Stimulated activated CD8-positive, alpha-beta memory T cell treated with anti-CD3 and anti-CD28 coated beads, Interleukin-4, amount 100 ng/mL, for 4 hours (primary cell): ENCODE measurements at places on chromosomes 12 and 14.

- DNase-seq: no peak
Observed at GRCh38 chr12:77795699-77796098, 35.0 kb upstream of the NAV3 start.

DNA sequence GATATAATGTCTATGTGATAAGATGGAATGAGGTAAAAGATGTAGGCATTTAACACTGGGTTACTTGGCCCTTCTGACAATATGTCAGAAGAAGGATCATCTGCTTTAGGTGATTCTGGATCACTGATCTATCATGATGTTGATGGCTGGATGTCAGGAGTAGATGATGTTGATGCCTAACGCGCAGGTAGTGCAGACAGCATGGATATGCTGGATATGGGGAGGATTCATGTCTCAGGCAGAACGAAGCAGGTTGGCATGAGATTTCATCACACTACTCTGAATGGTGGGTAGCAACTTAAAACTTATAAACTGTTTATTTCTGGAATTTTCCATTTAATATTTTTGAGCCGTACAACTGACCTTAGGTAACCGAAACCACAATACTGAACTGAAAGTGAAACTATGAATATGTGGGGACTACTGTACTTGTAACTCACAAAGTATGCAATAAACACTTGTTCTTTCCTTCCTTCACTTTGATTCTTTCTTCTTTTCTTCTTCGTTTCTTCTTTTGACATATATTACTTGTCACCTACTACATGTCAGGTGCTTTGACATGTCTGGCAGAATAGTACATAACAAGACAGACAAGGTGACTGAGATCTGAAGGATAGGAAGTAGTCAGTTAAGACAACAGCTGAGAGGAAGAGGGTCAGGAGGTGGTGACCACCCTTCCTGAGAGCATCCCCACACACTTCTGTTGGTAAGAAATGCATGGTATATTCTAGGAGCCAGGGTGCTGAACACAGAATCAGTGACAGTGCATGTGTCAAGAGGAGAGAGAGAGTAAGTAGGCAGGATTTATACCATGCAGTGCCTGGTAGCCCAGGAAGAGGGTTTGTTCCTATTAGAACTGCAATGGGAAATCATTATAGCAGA lies 238.8 kb downstream of the PPFIA2 start:
- no peak for DNase-seq

DNA sequence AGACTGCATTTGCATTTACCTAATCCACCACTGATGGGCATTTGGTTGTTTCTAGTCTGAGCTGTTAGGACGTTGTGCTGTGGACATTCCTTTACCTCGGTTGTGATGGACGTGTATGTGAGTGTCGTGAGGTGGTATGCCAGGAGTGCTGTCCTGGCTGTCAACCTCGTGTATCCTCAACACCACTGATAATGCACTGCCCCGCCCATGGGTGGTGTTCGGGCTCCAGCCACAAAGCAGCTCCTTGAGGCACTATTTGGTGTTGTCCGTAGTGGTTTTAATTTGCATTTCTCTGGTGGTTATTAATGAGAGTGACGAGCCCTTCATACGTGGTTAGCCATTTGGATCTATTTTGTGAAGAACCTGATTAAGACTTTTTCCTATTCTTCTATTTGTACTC lies 87.6 kb downstream of the PPP2R5C start:
- DNase-seq: no peak

DNA sequence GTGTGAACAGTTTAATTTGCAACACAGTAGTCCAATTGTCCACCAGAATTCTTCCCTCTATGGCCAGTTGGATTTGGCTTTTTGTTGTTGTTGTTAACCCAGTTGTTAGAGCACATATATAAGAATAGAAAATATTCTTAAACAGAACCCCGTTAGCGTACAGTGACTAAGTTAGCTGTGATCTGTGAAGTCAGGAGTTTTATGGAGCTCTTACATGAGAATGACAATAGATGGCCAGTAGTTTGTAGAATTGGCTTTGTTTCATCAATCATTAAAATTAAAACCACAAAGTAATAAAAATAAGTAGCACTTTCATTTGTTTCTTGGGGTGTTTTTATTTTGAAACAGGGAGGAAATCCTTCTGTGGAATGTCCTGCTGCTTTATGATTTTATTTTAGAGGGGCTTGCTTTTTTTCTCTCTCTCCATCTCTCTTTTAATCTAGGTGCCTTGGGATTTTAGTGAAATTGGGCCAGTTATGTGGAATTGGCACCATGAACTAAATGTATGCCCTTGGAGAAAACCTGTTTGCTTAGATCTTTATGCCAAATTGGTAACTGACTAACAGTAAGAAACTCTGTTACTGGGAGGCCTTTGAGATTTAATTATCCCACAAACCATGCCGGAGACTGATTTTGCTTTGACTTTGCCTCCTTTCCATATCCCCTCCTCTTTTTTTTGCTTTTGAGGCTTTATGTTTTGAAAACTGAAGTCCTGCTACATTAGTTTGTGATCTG lies 22.9 kb downstream of the FBXW8 start:
- DNase-seq: no peak

DNA sequence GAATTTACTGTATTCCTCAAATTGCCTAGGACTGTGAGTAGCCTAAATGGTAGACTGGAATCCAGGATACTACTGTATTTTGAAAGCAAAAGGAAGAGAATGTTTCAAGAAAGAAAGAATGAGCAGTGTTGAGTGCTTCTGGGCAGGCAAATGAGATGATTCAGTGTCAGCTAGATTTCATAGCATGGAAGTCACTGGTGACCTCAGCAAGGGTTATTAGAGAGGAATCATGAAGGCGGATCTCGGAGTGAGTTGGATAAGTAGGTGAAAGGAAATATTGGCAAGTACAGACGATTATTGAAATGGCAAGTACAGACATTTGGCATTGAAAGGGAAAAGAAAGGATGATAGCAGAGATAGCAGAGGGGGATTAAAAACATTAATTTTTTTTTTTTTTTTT lies 27.1 kb downstream of the VRK1 start:
- DNase-seq: no peak

- DNase-seq: no peak
Observed at GRCh38 chr12:87807086-87807485, 222.1 kb downstream of the C12orf50 start.

DNA sequence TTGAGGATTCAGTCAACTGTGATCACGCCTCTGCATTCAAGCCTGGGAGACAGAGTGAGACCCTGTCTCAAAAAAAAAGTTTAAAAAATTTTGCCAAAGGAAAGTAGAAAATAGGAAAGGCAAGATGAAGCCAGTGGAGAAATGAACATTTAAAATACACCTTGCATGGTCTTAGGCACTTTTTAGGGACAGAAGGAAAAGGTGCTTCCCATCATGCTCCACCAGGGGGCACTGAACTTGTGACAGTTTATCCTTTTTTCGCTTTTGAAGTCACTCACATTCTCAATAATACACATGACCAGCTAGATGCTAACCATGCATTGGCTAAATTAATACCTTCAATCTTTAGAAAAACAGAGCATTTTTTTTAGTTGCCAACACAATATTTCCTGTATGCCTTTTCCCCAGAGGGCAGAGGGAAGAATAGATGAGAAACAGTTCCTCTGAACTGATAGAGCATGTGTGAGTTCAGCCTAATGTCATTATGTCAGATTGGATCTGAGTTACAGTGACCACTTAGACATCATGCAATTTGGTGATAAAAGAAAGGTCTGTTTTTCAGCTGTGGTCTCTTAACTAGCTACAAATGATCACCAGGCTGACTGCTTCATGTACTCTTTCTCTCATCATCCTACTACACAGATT lies 221.8 kb upstream of the SSTR1 start:
- peak; percentile 9 for DNase-seq

DNA sequence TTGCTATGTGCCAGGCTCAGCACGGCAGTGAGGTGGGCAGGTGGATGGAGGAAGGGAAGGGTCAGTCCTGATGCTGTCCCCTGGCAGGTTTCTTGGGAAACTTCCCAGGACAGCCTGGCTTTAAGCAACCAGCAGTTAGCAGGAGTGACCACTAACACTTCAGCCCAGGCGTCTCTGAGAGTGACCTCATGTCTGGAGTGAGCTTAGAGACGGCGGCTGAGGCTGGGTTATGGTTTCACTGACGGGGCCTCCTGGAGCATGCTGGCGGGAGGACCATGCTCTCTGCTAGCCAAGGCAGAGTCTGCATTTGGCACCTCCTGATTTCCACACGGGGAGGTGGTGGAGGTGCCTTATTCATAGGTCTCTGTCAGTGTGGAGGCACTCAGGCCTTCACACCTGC lies 2.5 kb downstream of the HHIPL1 start:
- no peak for DNase-seq

DNA sequence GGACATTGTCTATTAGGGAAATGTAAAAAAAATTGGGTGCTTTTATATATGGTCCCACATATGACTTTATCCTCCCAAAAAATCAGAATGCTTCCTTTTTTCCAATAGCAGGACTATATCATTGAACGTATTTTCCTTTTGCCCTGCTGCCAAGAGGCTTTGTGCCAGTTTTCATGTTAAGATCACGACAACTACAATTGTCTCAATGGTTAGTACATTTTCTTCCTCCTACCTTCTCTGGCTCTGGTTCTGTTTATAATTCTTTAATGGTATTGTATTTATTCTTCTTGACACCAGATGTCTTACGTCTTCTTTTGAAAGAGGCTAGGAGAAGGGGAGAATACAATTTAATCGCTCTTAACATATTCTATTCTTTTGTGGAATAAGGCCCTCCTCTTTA lies 106.9 kb downstream of the ANO6 start:
- DNase-seq: no peak

DNA sequence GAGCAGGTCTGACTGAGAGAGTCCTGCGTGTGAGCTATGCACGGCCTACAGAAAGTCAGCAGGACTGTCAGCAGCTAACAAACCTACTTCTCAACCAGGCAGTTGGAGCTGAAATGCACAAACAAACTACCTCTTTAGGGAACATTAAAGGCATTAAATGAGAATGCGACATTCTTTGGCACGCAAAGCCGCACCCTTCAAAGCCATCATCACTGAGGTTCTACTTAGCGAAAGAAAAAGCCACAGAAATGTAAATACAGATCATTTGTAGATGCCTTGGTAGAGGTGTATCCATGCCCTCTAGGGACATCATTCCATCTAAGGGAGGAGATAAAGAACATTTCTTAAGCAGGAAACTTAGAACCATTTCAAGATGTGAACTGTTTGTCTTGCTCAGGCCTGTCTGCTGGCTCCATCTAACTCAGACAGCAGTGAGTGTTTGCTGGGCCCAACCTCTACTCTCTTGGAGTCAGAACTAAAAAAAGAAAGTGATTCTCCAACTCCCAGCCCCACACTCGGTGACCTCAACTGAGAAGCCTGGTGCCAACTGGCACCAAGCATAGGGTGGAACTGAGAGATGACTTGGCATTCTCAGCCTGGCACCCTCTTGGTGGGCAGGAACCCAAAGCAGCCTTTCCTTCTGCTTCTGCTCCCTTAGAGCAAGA lies 63.5 kb upstream of the MBIP start:
- DNase-seq: no peak

DNA sequence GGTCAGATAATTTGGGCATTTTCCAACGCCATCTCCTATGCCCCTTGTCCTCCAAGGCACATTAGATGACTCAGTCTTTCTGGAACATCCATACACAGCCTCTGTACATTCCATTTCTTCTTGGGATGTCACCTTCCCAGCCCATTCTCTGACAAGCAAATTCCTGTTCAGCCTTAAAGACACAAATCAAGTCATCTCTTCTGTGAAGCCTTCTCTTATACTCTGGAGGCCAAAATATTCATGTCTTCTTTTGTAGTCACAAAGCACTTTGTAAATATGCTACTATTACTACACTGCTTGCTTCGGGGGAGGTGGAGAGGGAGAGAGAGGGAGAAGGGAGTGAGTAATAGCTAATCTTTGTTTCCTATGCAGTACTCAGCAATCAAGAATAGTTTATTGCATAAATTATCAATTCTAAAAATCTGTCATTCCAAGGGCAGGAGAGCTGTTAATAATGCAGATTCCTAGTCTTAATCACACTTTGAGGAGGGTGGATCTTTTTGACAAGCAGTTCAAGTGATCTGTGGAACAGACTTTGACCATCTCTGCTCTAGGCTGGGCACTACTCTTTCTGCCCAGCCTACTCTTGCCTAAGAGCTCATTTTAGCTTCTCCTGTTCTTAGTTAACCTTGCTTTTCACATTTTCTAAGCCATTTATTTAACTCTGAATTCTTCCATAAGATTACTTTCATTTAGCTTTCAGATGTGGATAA lies 27.9 kb downstream of the KCNMB4 start:
- DNase-seq: no peak

GRCh38 chr14:75323571-75323970 lies 44.9 kb downstream of the FOS start:
- DNase-seq: no peak
